Suppressor macrophage treated with lipopolysaccharide for 4 hours (primary cell): ENCODE measurements at places on chromosomes 3 and 15.

DNA sequence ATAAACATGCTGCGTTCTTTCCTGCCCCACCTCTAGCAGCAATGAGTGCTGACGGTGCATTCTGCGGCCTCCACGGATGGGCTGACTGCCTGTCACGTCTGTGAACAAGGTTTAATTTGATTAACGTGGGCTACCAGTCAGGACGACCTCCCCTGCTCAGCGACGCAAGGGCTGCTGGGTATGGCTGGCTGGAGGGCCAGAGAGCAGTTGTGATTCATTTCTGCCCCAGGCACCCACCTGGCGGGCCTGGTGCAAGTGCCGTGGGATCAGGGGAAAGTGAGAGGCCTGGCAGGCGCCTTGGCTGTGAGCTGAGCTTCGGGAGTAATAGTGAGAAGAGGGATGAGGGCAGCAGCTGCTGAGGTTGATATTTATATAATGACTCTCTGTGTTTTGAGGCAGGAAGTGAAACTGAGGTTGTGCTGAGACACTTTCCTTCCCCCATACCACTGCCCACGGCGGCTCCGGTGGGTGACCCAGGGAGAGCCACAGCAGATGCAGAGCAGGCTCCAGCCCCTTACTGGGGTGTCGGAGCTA, 190.4 kb upstream of the BCL6 start:
- DNase-seq = peak; percentile 68

- no peak for DNase-seq
These were observed 84.4 kb downstream of the MYLK start for GRCh38 chr3:123799544-123800361.

DNA sequence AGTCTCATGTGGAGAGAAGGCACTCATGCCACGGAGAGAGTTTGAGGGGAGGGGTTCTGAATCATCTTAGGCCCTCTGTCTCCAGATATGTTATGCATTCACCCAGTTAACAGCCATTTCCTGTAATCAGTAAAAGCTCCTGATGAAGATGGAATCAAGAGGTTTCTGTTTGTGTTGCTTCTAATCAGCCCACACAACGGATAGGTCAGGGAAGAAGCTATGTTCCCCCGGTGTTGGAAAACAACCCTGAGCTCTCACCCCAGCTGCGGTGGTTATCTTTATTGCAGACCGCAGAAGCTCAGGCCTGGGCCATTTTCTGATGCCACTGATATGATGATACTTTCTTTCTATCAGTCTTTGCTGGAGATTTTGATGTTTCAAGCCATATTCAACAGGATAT, 338.5 kb upstream of the ONECUT1 start:
- DNase-seq = no peak

DNA sequence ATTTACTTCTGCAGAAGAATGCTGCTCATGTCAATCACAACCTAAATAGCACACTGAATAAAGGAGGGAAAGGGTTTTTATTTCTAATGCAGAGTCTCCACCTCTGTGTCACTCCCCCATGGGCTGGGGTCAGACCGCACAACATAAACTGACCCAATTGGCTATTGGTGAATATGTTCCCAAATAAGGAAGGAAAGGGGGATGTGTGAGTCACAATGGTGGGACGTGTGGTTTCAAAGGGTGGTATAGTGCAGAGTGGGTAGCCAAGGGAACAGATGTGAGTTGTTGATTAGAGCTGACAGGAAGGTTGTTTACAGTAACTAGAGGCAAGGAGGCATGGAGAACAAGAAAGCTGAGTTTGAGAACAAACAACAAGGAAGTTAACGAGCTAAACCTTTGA, 491.8 kb downstream of the ZPLD1 start:
- DNase-seq = no peak

DNA sequence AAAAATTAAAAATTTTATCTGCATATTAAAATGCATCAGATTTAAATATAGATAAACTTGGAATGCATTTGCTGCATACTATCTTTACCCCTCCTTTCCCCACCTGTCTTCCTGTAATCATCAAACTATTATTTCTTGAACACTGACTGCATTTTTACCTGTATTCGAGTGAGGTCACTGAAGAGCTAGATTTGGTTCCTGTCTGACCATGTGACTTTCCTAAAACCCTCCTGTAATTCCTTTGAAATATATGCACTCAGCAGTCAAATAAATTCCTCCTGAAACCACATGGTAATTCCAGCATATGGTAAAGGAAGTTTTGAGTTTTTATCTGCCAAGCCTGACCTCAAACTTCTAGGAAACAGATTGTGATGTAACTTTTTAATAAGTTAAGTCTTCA, 445.6 kb upstream of the FRG2C start:
- DNase-seq = no peak

DNA sequence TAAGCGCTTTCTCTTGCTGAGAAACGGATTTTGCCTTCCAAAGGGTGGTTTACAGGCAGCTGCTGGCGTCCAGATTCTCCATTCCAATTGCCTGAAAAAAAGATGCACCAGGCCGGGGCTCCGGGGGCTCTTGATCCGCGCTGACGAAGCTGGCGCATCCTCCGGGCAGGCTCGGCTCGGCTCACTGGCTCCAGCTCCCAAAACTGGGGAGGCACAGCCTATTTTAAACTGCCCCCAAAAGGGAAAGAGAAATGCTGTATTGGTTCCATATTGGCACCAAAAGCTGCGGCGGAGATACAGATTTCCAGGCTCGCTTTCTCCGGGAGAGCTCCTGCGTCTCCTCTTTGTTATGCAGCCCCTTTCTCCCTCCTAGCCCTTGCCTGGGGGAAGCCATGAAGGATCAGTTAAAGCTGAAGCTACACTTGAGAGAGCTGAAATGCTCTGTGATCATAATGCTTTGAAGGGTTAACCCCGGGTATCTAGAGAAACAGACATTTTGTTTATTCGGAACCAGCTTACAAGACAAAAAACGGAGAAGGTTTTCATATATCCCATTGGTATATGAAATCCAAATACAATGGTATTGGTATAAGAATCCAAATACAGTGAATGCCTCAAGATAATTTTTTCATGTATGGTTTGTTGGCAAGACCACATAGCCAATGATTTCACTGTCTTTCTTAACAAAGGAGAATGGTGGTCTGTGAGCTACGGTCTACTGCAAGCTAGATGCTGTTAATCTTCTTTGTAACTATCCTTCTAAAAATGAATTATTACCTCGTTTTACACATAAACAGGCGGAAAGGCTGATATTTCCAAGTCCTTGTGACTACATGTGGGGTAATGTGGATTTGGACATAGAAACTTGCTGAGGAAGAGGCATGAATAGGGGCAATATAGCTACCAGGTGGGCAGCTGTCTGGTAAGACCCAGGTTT, 693 bp downstream of the CD200 start:
- DNase-seq = no peak

DNA sequence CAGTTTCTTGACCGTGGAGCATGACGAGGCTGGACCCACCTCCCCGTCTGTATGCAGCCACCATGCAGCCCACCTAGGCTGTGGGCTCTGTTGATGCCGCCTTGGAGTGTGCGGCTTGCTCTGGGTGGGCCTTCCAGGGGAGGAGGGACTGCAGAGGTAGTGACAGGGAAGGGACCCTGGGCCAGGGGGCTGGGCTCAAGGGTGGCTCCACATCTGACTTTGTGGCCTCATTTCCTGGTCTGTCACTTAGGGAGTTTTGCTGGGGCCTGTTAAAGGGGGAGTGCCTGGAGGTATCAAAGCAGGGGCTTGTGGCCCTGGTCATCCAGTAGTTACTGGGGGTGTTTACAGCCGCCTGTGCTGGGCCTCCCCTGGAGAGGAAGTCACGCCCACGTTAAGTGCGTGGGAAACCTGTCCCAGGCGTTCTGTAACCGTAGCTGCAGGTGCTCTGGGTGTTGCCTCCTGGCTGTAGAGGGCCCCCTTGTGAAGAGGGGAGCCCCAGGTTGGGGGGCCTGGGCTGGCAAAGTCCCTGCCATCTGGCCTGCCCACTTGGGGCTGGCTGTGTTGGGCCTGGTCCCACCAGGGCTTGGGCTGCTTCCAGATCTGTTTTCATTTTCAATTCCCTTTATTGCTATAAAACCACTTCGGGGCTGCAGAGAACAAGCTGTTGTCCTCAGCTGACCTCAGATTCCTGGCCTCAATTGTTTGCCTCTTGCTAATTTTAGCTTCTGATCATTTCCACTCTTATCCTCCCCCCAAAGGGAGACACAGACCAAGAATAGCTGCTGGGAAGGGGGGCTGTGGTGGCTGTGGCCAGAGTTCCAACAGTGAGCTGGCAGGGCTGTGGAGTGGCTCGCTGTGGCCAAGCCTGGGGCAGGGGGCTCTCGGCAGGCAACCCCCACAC, 26.5 kb downstream of the KLF13 start:
- DNase-seq = peak; percentile 80

GRCh38 chr15:100109486-100110035, 232.2 kb downstream of the ADAMTS17 start:
- no peak for DNase-seq
